Mesothelial cell of epicardium (in vitro differentiated cells): ENCODE measurements at places on chromosomes 12 and 14.

- no peak for DNase-seq
These were observed 26.4 kb downstream of the SFSWAP start for GRCh38 chr12:131737150-131737827.

DNA sequence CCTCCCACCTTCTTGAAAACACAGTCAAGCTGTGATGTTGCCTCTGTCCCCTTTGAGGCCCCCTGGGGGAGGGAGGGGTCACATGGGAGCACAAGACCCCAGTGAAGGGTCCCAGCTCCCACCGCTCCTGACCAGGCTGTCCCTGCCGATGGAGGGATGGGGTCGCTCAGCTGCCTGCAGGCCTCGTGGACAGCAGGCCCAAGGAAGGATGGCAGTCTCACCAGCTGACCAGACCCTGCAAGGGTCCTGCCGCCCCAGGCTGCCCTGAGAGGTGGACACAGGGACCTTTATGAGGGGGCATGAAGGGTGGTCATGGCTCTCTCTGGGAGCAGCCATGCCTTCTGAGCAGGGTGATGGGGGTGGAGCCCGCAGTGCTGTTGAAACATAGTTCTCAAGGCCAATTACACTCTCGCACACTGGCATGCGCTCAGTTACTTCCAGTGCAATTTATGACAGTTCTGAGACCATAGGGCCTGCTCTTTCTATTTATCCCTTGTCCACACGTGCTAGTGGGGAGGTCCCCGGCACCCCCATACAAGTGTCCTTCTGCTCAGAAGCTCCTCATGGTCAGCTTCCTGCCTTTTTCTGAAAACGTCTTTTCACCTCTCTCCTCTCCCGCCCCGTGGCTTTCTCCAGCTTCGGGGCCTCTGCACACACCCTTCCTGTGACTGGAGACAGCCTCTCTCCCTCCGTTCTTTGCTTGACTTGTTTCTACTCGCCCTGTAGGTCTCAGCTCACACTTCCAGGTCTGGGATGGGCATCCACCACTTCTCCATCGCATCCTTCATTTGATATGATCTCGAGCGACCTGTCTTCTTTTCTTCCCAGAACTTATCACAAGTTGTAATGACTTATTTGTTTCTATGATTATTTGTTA lies 313.1 kb downstream of the ADGRD1 start:
- no peak for DNase-seq

DNA sequence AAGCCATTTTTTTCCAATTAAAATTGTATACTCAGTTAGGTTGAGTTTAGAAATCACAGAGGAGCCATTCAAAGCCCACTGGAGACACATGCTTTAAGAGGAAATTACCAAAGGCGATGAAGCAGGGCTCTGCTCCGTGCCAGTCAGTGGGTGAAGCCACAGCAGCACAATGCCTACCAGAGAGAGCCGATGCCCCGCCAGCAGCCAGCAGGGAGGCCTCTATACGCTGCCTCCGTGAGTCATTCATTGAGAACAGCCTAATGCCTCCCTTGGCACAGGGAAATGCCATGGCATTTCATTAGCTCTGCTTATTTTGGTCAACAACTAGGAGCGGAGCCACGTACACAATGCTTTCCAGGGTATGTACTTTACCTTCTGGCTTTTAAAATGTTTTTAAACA lies 197.8 kb upstream of the FRMD6 start:
- no peak for DNase-seq

DNA sequence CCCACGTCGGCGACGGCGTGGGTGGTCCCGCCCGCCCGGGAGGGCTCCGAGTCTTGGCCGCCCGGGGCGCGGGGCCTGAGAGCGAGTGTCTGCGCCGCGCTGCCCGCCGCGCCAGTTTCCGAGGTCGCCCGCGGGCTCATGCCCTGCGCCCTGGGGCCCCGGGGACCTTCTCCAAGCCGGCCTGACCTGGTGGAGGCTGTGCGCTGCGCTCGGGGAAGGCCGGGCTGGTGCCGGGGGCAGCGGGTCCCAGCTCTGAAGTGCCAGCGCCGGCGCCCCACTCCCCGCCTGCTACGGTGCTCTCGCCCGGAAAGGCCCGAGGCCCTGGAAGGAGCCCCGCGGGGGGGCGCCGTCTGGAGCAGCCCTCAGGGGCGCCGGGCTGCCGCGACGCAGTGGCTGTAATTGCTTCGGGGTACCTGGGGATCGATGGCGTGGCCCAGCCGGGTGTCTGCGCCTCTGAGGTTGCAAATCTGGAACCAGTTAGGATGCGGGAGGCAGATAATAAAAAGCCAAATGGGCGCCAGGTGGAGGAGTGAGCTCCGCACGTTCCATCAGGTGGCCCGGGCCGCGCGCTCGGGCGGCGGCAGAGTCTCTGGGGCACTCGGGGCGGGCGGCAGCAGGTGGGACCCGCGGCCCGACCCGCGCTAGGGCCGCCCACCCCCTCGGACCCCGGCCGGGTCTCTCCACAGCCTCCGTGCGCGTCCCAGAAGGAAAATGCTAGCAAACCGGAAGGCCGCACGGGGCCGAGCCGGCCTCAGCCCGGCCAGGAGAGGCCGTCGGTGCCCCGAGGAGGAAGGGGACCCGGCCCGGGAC lies 102.3 kb upstream of the DIO3 start:
- no peak for DNase-seq

- DNase-seq: no peak
These were observed 170.0 kb upstream of the FOXN3 start for GRCh38 chr14:89587136-89587420.

- DNase-seq: no peak
These were observed 132.1 kb downstream of the SAMD4A start for GRCh38 chr14:54698966-54699530.

DNA sequence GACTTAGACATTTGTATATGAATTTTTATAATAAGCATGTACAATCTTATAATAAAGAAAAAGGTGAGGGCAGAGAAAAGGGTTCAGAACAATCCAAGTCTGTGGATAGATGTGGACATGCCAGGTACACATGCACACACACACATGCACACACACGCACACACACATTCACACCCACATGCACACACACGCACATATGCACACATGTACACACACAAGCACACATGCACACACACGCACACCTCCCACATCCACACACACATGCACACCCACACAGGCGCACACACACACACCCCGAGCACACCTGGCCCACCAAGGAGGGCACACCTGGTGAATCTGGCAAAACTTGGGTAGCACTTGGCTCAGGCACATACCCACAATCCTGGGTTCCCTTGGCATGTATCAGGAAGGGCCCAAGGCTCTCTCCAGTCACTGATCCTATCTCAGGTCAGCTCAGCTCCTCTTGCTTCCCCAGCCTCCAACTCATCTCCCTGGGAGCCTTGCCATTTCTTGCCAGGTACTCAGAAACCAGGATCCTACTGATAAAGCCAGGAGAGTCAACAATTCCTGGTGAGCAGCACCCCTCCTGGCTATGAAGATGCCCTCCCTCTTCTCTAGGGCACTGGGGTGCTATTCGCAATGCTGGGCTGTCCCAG lies 18.6 kb upstream of the TMEM106C start:
- DNase-seq: no peak

DNA sequence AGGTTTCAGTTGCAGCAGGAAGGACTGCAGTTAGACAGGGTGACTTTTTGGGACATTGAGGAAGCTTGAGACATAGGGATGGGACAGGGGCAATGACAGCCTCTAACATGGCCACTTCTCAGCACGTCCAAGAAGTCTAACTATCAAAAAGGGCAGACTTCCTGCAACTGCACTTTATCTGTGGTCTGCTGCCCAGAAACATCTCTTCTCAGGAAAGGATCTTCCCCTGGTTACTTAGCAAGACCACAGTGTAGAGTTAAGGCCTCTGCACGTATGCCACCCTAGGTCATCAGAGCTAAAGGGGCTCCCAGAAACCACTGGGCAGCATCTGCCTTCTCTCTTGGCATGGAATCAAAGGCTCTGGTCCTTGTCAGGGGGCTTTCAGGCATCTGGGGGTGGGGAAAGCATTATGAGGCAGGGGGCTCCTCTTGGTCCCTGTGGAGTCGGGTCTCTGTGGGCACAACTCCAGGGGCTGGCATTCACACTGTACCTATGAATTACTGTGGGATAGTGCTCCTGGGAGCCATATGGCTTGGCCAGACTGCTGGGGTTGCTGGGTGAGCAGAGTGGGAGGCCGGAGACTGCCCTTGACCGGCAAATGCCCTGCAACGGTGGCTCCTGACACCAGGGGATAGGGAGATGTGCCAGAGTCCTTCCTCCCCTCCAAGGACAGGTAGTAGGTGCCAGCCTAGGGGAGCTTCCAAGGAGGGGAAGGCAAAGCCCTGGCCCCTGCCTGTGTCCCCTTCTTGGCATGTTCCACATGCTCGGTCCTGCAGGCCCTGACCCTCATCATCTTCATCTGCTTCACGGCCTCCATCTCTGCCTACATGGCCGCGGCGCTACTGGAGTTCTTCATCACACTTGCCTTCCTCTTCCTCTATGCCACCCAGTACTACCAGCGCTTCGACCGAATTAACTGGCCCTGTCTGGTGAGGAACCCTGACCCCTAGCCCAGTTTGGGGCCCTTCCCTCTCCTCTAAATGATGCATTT lies 1.0 kb downstream of the CMTM5 start:
- DNase-seq: no peak

DNA sequence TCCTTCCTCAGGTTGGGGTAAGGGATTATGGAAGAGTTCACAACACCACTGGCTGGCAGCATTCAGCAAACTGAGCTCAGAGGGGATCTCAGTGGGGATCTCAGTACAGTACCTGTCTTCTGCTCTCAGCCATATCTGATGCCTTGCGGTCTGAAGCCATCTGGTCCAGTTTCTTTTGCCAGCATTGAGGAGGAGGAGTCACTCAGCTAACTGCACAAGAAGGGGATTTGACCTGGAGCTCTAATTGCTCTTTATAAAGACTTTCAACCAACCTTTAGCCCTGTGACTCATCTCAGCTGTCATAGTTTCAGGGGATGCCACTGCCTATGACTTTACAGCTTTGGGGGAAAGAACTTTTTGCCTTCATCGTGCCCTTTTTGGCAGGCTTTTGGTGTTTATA lies 44.9 kb downstream of the JKAMP start:
- DNase-seq: no peak

GRCh38 chr14:53793790-53794505 lies 162.7 kb downstream of the BMP4 start:
- DNase-seq: no peak

GRCh38 chr14:92690171-92691011 lies 58.0 kb downstream of the LGMN start:
- no peak for DNase-seq

GRCh38 chr14:36996133-36996856 lies 176.1 kb downstream of the SLC25A21 start:
- no peak for DNase-seq

DNA sequence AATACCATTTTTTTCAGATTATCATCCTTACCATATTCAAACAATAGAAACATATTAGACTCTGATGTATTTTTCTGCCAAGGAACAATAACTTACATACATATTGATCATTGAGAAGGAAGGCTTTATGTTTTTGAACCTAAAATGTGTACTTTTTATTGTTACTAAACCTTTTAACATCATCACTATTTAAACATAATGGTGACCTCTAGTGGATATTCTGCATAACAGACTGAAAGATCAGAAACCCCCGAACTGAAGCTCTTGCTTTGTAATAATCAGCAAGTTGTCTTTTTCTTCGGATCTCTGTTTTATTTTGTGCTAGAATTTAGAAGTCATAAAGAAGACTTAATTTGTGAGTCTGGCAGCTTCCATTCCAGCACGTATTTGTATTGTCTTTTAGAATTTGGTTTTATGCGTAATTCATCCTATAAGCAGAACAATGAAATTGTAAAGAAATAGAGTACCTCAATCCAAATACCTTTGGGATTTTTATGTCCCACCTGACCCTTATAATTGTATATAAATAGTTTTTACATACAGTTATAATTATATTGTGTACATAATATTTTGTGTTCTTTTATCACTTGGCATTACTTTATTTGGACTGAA lies 125.9 kb upstream of the ATF1 start:
- no peak for DNase-seq

GRCh38 chr12:88398031-88398430 lies 182.2 kb downstream of the KITLG start:
- DNase-seq: no peak

- DNase-seq: no peak
These were observed 22.7 kb downstream of the NOC4L start for GRCh38 chr12:132166801-132167591.

DNA sequence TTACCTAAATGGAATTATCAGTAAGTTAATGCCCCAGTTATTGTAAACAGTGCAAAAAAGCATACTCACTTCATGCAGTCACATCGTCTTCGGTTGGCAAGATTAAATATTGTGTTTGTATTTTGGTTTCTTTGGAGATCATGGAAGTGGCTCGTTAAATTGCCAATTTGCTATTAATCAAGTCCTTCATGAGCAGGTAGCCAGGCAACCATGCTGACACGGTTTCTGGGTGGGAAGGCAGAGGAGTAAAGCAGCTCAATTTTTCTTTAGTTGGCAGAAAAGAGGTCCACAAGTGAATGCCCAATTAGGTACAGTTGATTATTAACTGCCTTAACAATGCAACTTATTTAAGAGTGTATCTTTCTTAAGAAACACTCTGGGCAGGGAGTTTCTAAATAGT lies 43.9 kb downstream of the PPP4R3A start:
- no peak for DNase-seq

- DNase-seq: no peak
These were observed 35.5 kb upstream of the PPFIBP1 start for GRCh38 chr12:27488479-27488878.

- DNase-seq: no peak
These were observed 13.4 kb downstream of the ASB2 start for GRCh38 chr14:93962701-93963601.

- no peak for DNase-seq
These were observed 47.3 kb upstream of the FOS start for GRCh38 chr14:75231320-75231719.
